ENCODE measurements at places on chromosomes 7 and 10. TPM values are rescaled to one million over a fixed set of nuclear protein-coding genes. Genes with fewer than 3 reads are reported as not detected.

Gene DUSP5
- 33.1 TPM for total RNA-seq

Gene CTAGE4
- total RNA-seq, result not detected

Gene RGR
- not detected for total RNA-seq

Gene IRF5
- not detected for total RNA-seq

Gene OPN4
- total RNA-seq, result not detected

DNA sequence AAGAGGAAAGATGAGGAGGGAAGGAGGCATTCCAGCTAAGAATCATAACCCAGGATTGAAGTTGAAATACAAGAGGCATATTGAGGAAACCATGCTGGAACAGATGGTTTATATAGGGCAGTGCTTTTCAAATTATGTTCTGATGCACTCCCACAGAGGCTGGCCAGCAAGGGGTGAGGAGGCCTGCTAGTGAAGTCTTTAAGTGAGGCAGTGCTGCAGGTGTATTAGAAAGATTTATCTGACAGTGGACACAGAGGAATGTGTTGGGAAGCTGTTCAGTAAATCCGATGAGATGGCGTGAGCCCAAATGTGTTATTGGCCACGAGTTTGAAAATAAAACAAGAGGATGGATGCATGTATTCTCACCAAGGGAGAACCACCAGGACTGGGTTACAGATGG, 28.6 kb downstream of the REEP3 start:
- peaks cover 29% of the 10 kb centered on the region for H3K36me3 ChIP-seq
- no peak for DNase-seq
- H3K4me1 ChIP-seq, result peaks cover 59% of the 10 kb centered on the region
- no peak overlapping the region for H3K27ac ChIP-seq

- H3K4me3 ChIP-seq, result no peak overlapping the region
- no peaks in the 10 kb centered on the region for H3K27me3 ChIP-seq
- H3K27ac ChIP-seq, result no peak overlapping the region
- peaks cover 13% of the 10 kb centered on the region for H3K4me1 ChIP-seq
- H3K36me3 ChIP-seq, result peaks cover 22% of the 10 kb centered on the region
Measured at GRCh38 chr7:42175834-42176723, 60.9 kb downstream of the GLI3 start.

GRCh38 chr7:73423519-73424488, 9.8 kb upstream of the FZD9 start:
- DNase-seq, result no peak
- peaks cover 21% of the 10 kb centered on the region for H3K27me3 ChIP-seq
- H3K27ac ChIP-seq, result no peak overlapping the region
- no peaks in the 10 kb centered on the region for H3K4me1 ChIP-seq

GRCh38 chr7:149719912-149720335, 53.5 kb downstream of the ZNF467 start:
- peaks cover 30% of the 10 kb centered on the region for H3K4me1 ChIP-seq
- H3K4me3 ChIP-seq, result no peak overlapping the region
- H3K27me3 ChIP-seq, result no peaks in the 10 kb centered on the region
- H3K27ac ChIP-seq, result no peak overlapping the region
- peaks cover 10% of the 10 kb centered on the region for H3K36me3 ChIP-seq

DNA sequence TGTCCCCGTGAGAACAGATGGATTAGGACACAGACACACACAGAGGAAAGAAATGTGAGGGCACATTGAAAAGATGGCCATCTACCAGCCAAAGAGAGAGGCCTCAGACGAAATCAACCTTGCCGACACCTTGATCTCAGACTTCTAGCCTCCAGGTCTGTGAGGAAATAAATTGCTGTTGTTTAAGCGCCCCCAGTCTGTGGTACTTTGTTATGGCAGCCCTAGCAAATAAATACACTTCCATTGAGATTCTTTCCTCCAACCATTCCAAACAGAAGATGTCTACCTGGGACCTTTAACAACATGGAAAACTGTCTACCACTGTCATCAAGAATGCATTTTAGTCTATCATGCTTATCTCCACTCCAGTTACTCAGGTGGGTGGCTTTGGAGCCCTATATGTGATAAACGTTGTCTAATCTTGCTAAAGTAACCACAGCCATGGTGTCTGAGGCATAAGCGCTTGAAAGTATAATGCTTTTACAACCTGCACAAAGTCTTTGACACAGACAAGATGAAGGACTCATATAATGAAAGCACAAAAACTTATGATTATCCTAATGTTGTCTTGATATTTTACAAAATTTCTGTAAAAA, 244.3 kb downstream of the MTERF1 start:
- peaks cover 3% of the 10 kb centered on the region for H3K27me3 ChIP-seq
- no peaks in the 10 kb centered on the region for H3K4me1 ChIP-seq
- no peaks in the 10 kb centered on the region for H3K36me3 ChIP-seq
- peak; percentile 16 for DNase-seq

DNA sequence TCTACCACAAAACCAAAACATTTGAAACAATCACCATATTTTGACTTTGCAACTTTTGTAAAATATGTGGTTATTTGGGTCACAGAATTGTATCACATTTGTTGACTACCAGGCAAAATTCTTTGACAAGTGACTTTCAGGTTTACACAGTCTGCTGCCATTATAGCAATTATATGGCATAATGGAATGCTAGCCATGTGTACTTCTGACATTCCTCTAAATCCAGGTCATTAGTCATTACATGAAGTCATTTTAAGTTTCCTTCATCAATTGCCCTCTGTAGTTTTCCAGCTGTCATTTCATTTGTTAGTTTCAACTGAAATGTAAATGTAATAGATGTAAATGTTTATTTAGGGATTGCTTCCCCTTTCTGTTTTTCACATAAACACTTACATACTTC, 137.5 kb downstream of the IMMP2L start:
- H3K27ac ChIP-seq, result peak overlapping the region; percentile 34
- H3K4me1 ChIP-seq, result peaks cover 36% of the 10 kb centered on the region
- no peaks in the 10 kb centered on the region for H3K36me3 ChIP-seq
- DNase-seq, result peak; percentile 52

All from HFFc6 (cell line).